Midbrain (tissue), 1 donor: ENCODE measurements at places on chromosomes 7 and 10.
A peak's percentile ranks its signal among the peaks of the same experiment; 100 is the strongest.

DNA sequence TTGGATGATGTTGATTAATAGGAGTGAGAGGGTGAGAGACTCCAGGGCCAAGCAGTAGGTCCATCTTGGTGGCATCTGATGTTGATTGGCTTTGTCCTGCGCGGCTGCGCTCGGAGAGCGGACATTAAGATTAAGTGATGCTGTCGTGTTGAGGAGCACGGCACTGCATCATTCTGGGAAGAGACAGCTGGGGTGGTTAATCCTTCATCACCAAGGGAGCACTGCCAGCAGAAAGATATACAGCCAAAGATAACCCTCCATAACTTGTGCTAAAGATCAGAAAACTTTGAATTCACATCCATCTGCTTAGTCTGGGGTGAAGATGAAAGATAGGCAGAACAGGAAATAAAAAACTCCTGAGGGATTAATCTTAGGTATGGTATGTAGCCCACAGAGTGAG is 208.3 kb downstream of the LRMDA start:
- no peak for DNase-seq

- DNase-seq: no peak
Measured at GRCh38 chr7:100163006-100163531, 4.5 kb upstream of the TRAPPC14 start.

DNA sequence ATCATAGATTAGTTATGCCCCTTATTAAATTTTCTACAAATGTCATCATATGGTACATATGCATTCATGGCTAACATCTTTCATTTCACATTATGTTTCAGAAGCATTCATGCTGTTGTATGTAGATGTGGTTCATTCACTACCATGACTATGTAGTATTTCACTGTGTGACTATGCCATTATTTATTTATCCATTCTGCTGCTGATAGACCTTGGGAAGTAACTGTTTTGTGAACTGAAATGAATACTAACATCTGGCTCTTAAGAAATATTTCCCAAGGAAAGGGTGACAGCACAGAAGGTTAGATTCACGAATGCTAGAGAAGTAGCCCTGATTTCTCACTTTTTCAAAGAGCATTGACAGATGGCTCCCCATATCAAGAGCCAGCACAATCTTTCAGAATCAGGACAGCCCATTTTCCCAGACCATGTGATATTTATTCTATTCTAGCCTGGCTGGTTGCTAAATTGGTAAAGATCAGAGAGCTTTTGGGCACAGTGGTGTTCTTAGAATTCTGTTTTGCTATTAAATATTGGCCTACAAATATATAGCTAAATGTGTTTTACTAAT is 157.4 kb downstream of the DYNC1I1 start:
- DNase-seq: no peak

GRCh38 chr10:15545884-15546283 is 173.8 kb downstream of the ITGA8 start:
- no peak for DNase-seq

DNA sequence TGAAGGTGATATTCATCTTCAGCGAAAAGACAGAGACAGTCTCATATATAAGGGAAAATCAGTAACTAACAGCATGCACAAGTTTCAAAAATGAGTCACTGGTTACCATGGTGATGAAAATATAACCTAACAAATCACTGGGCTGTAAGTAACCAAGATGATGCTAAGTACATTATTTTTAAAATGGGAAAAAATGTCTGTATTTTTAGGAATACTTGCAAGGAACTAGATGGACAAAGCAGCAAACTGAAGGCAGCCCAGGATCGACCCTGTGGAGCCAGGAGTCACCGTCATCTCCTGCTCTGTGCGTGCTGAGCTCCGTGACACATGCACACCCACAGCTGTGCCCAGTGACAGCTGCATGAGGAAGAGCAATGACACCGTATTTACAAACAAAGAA is 137.3 kb downstream of the ELMO1 start:
- DNase-seq: no peak

- no peak for DNase-seq
Measured at GRCh38 chr7:139825666-139826290, 3.3 kb upstream of the TBXAS1 start.

GRCh38 chr7:17996442-17997223 is 31.0 kb downstream of the PRPS1L1 start:
- no peak for DNase-seq

- peak; percentile 12 for DNase-seq
Measured at GRCh38 chr10:79270466-79271246, 76.6 kb upstream of the PPIF start.

- DNase-seq: no peak
Measured at GRCh38 chr10:7199152-7199760, 211.6 kb downstream of the SFMBT2 start.

GRCh38 chr10:100085596-100085995 is 3.9 kb upstream of the CPN1 start:
- no peak for DNase-seq

GRCh38 chr7:4013793-4014192 is 668.3 kb upstream of the FOXK1 start:
- DNase-seq: no peak

GRCh38 chr7:35424869-35425495 is 171.1 kb upstream of the TBX20 start:
- DNase-seq: no peak

GRCh38 chr7:88391247-88391646 is 84.6 kb upstream of the STEAP4 start:
- no peak for DNase-seq

DNA sequence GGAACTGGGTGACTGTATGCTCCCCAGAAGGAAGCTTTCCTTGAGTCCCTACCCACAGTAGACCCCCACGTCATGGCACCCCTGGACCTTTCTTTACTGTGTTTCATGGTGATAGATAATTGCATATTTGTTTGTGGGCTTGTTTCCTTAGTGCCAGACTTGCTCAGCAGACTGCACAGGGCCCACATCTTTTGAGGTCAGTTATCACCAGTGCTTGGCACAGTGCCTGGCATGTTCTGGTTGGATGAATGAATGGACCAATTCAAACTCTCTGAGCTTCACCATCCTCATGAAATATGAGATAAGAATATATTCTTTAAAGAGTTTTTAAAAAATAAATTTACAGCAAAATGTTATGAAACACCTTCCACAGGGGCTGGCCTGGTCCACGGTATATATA is 78.4 kb upstream of the EMX2 start:
- no peak for DNase-seq

GRCh38 chr7:25859412-25860274 is 292.4 kb upstream of the NFE2L3 start:
- DNase-seq: no peak

GRCh38 chr10:6748029-6748428 is 168.0 kb upstream of the PRKCQ start:
- DNase-seq: no peak

DNA sequence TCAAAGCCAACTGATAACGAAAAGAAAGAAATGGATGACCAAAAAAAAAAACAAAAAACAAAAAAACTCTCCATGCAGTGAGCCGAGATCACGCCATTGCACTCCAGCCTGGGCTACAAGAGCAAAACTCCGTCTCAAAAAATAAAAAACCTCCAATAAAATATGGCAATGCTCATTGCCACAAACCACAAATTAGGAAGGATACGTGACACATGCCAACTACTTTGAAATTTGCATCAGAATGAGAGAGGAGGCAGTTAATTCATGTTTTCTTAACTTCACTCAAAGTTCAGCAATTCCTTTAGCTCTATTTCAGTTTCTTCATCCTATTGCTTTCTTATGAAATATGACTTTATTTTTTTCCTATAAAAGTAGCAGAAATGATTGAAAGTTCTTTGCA is 398.1 kb upstream of the C7orf33 start:
- no peak for DNase-seq

DNA sequence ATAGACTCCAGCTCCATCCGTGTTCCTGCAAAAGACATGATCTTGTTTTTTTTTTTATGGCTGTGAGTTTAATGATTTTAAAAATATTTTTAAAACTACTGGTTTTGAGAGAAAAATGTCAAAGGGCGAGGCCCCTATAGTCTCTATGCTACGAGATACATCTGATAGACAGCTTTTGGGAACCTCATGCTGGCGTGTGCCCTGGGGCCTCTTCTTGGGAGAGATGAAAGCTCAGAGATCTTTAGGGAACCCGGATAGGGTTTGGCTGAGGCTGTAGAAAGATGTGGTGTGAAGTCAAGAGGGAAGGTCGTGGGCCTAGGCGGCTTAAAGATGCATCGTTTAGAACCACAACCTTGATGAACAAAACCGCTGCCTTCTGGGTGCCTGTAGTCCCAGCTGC is 70.2 kb downstream of the PDIA4 start:
- no peak for DNase-seq

GRCh38 chr7:28433699-28434219 is 21.4 kb downstream of the CREB5 start:
- no peak for DNase-seq

DNA sequence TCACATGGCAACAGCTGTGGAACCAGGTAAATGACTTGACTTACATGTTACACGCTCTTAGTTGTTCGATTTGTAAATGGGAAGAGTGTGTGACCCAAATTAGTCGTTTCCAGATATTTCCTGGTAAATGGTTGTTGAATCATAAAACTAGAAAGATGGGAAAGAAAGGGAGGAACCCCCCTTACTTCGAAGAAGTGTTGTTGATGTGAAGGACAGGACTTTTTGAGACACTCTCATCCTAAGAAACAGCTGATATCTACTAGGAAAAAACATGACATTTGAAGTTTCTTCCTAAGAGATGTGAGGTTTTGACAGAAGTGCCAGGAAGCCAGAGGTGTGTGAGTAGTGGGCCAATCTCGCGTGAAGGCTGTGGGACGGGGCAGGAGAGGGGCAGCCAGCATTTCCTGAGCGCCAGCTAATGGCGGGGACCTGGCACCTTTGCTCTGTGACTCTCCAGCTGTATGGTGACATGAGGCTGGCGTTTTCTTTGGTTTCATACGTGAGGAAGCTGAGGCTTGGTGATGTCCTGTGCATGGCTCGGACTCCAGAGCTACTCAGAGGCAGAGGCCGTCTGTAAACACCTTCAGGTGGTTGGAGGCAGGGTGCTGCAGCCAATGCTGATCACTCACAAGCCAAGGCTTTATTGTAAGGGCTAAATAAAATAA is 53.7 kb downstream of the IKZF1 start:
- no peak for DNase-seq

- no peak for DNase-seq
Measured at GRCh38 chr7:137539111-137539715, 195.7 kb upstream of the PTN start.

DNA sequence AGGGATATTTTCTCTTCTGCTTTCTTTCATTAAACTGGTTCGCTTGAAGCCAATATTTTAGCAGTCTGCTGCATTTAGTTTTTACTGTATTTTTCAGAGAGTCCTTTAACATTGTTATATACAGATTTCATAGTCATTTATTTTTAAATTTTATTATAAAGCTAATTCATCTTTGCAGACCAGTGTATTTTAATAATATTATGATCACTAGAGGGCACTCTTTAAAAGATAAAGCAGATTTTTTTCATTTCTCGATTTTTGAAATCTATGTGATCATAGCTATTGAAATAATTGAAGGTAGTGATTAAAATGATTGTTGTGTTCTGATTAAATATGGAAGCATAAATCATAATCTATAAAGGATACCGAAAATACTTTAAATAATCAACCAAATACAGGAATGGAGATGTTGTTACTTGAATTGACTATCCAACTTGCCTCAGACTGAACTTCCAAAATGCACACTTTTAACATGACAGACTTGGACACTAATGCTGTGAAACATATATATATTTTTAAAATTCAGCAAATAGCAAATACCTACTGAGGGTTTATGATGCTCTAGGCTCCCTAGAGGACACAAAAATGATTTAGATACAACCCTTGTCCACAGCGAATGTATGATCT is 35.2 kb downstream of the ST7 start:
- no peak for DNase-seq

DNA sequence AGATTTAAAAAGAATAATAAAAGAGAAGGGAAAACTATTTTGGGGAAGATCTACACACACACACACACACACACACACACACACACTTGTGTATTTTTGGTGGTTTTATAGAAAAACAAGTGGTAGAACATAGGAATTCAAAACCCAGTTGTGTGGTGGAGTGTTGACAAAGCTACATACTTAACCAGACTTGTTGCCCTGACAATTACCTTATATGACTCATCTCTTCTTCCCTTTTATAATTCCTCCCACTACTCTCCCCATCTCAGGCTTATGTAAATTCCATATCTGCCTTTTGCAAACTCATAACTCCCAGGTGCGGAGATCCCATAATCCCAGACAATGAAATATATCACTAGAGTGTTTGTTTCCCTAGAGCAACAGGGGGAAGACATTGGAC is 873.7 kb downstream of the NXPH1 start:
- DNase-seq: no peak

DNA sequence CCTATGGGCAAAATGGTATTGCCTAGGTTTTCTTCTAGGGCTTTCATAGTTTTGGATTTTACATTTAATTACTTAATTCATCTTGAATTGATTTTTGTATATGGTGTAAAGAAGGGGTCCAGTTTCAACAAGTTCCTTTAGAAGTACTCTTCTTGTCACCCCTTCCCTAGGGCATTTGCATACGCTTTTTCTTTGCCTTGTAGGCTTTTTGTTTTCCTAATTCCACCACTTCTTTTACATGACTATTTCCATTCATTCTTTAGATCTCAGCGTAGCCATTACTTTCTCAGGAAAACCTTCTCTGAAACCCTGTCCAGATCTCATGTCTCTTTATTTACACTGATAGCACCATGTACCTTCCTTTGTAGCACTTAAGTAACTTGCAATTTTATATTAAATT is 648.6 kb downstream of the XPNPEP1 start:
- DNase-seq: no peak

- no peak for DNase-seq
Measured at GRCh38 chr10:45561952-45562351, 110.6 kb downstream of the ZFAND4 start.

GRCh38 chr10:24449321-24449740 is 240.4 kb downstream of the KIAA1217 start:
- no peak for DNase-seq

- no peak for DNase-seq
Measured at GRCh38 chr7:79281426-79281825, 172.0 kb downstream of the MAGI2 start.

GRCh38 chr10:50501924-50502452 is 121.8 kb downstream of the SGMS1 start:
- peak; percentile 21 for DNase-seq

DNA sequence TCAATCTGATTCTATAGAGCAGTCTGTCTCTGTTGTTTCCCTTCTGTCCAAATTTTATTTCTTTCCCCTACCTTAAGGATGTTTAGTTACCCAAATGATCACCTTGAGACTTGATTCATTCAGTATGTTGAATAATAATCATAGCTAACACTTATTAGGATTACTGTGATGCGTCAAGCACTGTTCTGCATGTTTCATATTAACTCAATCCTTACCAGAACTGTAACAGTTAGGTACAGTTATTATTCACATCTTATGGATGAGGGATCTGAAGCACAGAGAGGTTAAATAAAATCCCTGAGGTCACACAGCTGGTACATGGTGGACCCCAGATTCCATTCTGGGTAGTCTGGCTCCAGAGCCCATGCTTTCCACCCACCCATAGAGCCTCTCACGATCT is 97.9 kb upstream of the SAMD8 start:
- no peak for DNase-seq

DNA sequence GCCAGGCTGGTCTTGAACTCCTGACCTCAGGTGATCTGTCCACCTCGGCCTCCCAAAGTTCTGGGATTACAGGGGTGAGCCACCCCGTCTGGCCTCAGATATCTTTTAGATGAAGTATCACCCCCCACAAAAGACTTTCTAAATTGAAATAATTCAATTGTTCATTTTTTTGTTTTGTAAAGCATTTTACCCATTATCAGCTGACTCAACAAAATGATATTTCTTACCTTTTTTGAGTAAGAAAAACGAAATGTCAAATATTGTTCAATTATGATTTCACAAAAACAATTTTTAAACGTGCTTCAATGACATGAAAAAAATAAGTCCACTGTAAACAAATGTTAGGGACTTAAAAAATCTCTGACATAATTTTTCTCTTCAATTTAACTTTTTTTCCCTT is 822 bp upstream of the PRPF18 start:
- no peak for DNase-seq
